ENCODE measurements at places on chromosomes 2 and 18.

- DNase-seq, result no peak
Measured at GRCh38 chr2:192236136-192236535, 41.4 kb upstream of the TMEFF2 start.

DNA sequence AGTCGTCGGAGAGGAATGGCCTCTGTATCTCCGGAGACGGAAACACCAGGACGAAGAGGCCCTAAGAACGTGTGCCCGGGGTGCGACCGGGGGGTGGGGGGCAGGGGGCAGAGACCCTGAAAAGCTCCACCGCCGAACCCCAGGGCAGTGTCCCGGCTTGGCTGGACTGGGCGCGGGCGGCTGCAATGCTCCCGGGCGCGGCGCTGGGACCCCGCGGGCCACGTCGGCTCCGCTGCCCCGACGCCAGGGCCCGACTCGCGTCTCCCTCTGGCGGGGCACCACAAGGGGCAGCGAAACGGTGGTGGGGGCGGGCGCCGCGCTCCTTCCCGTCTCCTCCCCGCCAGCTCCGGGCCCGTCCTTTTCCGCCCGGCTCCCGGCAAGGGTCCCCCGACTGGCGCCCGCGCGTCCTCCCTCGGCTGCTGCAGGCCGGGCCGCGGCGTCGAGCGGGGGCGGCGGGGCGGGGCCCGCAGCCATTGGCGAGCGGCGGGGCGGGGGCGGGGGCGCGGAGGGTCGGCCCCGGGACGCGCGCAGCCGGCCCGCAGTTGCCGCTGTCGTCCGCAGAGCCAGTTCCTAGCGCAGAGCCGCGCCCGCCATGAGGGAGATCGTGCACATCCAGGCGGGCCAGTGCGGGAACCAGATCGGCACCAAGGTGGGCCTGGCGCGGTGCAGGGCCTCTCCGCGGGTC is at the start of gene TUBB6:
TSS of gene TUBB6 (plus strand) at position 541 of the 685 bp plus-strand sequence. CDS start at position 593, 52 bp downstream.
- no peak for DNase-seq

DNA sequence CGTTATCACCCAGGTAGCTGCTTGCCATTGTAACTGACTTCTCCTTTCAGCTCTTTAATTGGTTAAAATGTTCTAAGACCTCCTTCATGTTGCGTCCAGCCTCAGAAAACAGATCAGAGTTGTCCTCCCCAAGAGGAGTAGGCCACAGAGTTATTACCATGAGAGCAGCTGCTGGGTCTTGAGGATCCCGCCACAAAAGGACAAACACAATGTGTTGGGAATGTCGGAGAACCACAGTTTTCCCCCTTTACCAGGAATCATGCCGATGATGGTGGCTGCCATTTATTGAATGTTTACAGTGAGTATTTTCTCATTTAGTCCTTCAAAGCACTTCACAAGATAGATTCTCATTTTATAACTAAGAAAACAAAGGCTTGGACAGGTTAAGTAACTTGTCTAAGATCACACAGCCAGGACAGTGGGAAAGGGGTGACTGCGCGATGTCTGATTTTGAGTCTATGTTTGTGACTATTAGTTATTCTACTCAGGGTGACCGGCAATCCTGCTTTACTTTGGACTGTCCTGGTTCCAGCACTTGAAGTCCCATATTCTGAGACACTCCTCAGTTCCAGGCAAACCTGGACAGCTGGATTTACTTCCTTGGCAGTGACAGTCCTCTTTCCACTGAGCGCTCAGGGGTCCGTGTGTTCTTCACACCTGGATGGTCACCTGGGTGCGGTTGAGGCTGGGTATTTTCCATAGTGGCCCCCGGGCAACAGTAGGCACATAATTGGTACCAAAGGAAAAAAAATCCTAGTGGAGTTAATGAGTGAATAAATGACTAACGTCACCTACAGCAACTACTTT is 93.6 kb downstream of the LIPG start:
- no peak for DNase-seq

DNA sequence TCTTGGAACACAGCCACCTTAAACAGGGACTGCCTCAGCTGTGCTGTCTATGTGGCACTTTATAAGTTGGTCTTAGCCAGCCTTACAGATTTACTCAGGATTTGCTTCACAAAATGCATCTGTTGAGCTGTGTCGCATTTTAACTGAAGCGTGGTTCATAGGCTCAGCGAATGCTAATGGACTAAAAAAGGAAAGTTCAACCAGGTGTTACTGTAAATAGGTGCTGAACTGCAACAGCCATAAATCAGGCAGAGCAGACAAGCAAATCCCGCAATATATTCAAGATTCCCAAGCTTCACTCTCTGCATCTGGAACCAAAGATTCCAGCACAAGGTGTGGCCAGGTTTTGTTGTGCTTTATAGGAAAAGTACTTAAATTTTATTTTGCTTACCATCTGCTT is 130.0 kb downstream of the EPHA4 start:
- DNase-seq, result no peak

DNA sequence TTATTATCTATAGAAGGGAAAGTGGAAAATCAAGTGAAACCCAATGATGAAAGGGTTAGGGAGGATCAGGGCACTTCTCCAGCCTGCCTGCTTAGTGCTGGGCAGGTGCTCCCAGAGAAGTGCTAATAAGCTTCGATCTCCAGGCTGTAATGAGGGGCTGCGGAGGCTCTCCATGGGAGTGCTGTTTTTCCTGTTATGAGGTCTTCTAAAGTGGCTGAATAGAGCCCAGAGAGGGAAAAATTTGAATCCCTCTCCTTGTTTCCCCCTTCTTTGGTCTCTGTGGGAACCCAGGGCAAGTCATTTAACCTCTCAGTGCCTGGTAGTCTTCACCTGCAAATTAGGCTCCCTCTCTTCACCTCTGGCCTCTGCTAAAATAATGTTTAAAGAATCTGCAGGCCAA is 351.7 kb upstream of the DCC start:
- no peak for DNase-seq
